Left renal pelvis (tissue), 4 donors: ENCODE measurements at places on chromosomes 1 and 21. TPM values are rescaled to one million over a fixed set of nuclear protein-coding genes. Genes with fewer than 3 reads are reported as not detected.

- DNase-seq, result no peak
Observed at GRCh38 chr1:240739754-240740153, 127.8 kb upstream of the GREM2 start.

The KRTAP19-1 gene
- not detected for polyA plus RNA-seq

DNA sequence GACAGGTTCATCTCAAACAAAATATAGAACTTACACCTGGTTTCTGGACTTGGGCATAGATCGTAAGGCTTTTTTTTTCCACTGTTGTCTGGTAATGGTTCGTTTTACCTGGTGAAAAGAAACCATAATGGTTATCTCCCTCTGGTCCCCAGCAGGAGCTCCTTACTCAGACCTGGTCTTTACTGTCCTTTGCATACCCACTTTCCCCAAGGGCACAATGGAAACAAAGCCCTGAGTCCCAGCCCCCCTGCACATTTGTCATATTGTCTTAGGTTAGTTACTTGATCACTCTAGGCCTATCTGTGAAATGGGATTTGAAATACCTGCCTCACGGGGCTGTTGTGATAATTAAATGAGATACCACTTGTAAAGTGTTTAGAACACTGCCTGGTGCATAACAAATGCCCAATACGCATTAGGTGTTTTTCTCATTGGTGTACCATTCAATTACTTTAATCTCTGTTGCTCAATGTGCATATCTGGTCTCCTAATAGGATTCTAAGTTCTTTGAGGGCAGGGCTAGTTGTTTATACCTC lies 27.0 kb downstream of the SLAMF1 start:
- DNase-seq, result no peak

The GFI1 gene
- 0.22 TPM for polyA plus RNA-seq

DNA sequence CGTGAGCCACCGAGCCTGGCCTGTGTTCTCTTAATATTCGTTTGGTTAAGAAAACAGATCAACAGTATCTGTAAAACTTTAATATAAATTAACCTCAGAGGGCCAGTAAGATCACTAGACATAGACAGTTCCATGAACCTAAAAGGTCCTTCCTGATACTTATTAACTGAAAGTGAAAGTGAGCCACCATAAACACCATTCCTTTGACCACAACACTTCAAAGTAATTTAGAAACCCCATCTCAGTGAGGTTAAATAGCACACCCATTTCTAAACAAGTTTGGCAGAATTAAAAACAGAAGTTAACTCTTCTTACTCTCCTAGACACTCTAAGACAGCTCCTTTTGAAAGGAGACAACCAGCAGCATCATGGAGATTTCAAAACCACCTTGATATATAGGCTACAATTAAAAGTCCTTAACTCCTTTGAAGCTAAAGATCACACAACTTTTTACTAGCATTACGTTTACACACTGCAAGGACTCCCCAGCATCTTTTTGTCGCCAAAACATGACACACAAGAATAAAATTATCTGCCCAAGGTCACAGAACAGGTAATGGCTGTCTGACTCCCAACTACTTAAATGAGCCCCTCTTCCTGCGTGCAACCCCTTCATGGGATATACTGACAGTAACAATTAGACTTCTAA lies 2.2 kb downstream of the RNF19B start:
- no peak for DNase-seq

DNA sequence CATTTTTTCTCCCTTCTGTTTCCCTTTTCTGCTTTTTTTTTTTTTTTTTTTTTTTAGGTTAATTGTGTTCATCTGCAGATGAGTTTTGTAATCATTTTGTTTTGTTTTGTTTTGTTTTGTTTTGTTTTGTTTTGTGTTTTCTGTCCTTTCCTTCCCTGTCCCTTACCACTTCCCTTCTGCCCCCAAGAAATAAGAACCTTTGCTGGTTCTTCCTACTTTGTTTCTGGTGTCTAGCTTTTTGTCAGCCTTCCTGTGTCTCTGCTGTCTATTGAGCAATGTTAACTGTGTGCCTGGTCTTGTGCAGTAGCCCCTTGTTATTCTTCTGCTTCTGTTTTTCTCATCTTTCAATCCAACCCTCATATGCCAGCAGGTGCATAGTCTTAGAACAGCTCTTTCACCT lies 46.0 kb downstream of the MPZL1 start:
- no peak for DNase-seq

DNA sequence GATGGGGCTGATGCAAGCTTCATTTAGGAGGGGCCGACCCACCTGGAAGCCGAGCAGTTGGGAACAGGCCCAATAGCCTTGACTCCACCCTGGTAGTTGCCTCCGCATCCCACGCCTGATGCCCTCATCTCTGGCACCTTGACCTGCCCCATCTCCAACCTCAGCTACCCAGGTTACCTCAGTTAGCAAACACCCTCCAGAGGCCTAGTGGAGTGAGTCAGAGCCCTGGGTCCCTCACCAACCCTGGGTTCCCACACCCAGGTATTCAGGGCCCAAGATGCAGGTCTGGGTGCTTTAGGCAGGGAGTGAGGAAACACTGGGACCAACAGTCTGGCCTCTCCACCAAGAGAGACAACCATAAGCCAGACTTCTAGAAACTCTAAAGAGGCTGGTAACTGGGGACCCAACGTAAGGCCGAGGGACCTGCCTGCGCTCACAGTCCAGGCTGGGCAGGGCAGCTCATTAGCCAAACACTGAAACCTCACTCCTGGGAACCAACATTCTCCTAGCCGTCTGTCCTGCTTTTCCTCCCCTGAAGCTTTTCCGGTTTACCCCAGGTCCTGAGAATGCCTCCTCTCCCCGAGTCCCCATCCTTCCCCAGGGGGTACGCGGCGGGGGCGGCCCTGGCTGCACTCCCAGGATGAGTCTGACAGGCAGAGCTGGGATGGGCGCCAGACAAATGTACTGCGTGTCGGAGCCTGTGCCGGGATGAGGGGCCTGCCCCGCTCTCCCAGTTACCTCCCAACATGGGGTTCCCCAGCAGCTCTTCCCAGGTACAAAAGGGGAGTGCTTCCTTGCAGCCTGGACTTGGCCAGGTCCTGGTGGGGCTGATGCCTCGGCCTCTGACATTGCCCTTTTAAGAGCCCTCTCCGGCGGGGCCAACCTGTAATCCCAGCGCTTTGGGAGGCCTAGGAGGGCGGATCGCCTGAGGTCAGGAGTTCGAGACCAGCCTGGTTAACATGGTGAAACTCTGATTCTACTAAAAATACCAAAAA lies 8.9 kb upstream of the CELSR2 start:
- DNase-seq, result no peak
